Left renal cortex interstitium (tissue), 4 donors: ENCODE measurements at places on chromosomes 7 and 10. TPM values are rescaled to one million over a fixed set of nuclear protein-coding genes. Genes with fewer than 3 reads are reported as not detected.

The AKR1C3 gene
- 83.5 TPM for polyA plus RNA-seq

The GDF10 gene
- 1.2 TPM for polyA plus RNA-seq

The BTBD16 gene
- polyA plus RNA-seq: 1.8 TPM

The NXPH1 gene
- 0.25 TPM for polyA plus RNA-seq

The NUTM2E gene
- not detected for polyA plus RNA-seq

The ACADSB gene
- 24.1 TPM for polyA plus RNA-seq

The HILPDA gene
- 19.7 TPM for polyA plus RNA-seq

The TSPAN33 gene
- polyA plus RNA-seq: 62.4 TPM

The FBXL13 gene
- 1.5 TPM for polyA plus RNA-seq

The EGFR gene
- polyA plus RNA-seq: 28.3 TPM

The KLF14 gene
- polyA plus RNA-seq: 0.82 TPM

The TFPI2 gene
- 14.1 TPM for polyA plus RNA-seq

The HMX3 gene
- not detected for polyA plus RNA-seq

The MRPL32 gene
- polyA plus RNA-seq: 108 TPM

The ACSM6 gene
- polyA plus RNA-seq: 0.10 TPM

The TEX36 gene
- polyA plus RNA-seq: not detected

The CACNA2D1 gene
- polyA plus RNA-seq: 23.0 TPM

The GPER1 gene
- 5.0 TPM for polyA plus RNA-seq
